ENCODE measurements at places on chromosomes 13 and 19. TPM values are rescaled to one million over a fixed set of nuclear protein-coding genes. Genes with fewer than 3 reads are reported as not detected.

DNA sequence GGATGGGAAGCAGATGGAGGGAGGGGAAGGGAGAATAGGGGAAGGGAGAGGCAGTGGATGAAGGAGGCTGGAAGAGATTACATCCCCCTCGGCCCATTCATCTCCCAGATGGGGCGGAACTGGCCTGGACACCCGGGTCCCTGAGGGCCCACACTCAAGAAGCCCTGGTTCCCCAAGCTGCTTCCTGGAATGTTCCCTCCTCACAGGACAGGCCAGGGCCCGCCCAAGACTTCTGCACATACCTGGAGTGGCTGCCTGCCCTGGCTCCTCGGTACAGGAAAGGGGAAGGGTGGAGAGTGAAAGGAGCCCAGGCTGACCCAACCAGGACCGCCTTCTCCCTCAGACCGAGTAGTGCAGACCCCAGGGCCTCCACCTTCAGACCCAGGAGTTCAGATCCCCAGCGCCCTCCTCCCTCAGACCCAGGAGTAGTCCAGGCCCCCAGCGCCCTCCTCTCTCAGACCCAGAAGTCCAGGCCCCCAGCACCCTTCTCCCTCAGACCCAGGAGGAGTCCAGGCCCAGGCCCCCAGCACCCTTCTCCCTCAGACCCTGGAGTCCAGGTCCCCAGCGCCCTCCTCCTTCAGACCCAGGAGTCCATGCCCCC, 489 bp downstream of the NTF4 start:
- no peak for DNase-seq

GRCh38 chr19:2129486-2129885, 21.9 kb downstream of the AP3D1 start:
- DNase-seq = no peak

GRCh38 chr13:78680576-78681350, 21.8 kb upstream of the OBI1 start:
- no peak for DNase-seq

- DNase-seq = no peak
Measured at GRCh38 chr13:76330761-76331160, 555.4 kb downstream of the KCTD12 start.

DNA sequence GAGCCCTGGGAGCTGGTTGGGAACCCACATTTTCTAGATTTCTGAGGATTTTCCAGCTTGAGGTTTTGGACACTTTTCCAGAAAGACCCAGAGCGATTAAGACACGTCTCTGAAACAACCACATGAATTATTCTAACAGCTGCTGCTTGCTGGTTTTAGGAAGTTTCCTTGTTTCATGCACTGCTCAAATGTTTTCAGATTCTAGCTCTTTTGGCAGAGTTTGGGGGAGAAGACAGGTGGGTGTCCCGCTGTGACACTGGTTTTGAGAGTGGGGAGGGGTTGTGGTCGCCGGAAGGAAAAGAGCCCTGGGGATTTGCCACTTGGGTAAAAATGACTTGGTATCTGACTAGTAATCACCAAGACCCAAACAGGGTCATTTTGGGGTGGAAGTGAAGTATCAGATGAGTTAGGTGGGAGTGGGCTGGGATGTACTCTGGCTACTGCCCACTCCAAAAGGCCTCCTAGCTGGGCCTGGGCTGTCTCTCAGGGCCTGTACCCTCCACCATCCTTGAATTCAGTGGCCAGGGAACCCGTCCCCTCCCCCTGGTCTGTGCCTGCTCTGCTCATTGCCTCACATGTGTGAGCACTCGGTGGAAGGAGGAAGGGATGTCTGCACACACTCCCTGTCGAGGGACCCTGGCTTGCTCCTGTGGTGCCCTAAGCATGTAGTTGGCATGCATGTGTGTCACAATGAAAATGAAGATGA, 13.2 kb downstream of the GATAD2A start:
- DNase-seq = no peak

DNA sequence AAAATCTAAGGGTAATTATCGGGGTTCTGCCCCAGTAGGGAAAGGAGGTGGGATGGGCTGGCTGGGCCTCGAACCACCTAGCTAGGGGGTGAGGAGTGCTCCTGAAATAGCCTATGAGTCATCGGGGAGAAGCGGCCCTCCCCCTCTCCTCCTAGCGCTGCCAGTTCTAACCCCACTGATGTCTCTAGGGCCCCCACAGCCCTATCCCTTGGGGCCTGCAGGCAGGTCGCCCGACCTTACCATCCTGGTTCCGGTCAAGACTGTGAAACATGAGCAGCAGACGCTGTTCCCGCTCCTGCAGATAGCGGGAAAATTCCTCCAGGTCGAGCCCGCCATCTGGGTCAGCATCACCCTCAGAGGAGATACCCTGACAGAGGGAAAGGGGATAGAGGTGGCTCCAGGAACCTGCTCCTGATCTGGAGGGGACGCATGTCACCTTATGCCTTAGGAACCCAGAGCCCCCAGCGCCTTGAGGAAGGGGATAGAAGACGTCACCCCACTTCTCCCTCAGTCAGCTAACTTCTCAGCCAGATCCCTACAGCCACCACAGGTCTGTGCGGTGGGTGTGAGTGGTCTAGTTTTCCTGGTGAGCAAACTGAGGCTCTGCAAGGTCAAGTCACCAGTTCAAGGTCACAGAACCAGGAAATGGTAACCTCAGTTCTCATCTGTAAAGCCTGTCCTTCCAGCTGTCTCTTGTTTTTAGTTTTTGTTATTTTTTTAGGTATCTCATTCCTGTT, 1.5 kb downstream of the SLC25A23 start:
- DNase-seq = no peak

DNA sequence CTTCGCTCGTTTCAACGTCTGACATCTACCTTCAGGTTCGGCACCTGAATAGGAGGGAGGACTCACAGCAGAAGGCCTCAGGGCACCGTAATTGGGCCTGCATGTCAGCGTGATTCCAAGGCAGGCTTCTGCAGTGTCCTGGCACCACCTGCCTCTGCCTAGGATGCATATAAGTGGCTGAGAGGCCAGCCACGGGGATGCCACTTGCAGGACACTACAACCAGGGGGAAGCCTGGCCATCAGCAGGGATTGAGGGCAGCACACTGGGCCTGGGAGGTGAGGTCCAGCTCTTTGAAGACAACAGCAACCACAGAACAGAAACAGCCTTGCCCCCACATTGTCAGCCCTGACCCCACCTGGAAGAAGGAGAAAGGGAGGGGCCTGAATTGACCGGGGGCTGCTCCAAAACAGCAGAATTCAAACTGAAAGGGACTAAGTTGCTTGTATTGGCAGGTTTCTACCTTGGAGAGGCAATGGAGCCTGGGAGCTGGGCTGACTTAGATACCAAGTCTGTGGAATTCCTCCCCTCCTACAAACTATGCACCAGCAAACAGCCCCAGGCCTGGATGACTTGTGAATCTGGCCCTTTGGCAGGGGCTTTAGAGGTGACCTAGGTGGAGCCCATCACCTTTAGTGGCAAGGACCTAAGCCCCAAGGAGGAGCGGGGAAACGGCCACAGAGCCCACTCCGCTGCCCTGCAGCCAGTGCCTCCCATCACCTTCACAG, 34.1 kb upstream of the POMP start:
- DNase-seq = no peak

- DNase-seq = peak; percentile 89
Measured at GRCh38 chr13:33610438-33611120, 207.4 kb upstream of the RFC3 start.

DNA sequence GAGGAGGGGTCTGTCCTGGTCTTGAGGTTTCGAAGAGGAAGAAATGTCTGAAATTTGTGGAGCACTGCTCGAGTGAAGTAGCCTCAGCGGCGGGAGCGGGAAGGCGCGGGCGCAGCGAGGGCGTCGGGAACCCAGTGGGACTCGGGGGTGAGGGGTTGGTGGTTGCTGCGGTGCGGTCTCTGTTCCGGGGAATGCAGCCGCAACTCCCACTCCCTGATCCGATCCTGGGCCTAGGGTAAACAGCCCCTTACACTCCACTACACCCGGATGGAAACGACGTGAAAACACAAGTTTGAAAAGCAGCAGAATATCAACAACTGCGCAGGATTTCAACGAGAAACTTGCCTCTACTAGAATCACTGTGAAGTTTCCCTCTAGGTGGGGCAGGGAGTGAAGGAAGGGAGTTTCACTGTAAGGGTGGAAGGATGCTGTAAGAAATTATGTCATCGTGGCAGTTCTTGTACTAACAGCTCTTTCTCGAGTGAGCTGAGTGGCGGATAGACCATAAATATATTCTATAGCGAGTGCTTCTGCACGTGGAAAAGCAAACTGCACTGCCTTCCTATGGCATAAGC, 2.0 kb upstream of the KLF12 start:
- peak; percentile 78 for DNase-seq

GRCh38 chr19:20233105-20233504, 66.1 kb downstream of the ZNF486 start:
- no peak for DNase-seq

- no peak for DNase-seq
Measured at GRCh38 chr13:20425819-20426219, 99.8 kb downstream of the CRYL1 start.

GRCh38 chr19:6608940-6609339, 18.0 kb upstream of the CD70 start:
- no peak for DNase-seq

DNA sequence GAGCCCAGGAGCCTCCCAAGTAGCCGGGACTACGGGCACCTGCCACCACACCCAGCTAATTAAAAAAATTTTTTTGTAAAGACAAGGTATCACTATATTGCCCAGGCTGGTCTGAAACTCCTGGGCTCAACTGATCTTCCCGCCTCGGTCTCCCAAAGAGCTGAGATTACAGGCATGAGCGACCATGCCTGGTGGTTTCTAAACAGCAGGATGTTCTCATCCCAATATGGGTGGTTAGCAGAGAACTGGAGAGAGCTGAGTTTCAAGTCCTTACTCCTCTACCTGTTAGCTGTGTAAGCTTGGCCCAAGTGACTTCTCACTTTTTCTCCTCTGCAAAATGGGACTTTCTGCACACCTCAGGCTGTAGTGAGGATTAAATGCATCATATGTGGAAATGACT, 8.0 kb downstream of the TMEM91 start:
- DNase-seq = no peak

- DNase-seq = no peak
Measured at GRCh38 chr13:33076001-33076992, 60.1 kb downstream of the KL start.

DNA sequence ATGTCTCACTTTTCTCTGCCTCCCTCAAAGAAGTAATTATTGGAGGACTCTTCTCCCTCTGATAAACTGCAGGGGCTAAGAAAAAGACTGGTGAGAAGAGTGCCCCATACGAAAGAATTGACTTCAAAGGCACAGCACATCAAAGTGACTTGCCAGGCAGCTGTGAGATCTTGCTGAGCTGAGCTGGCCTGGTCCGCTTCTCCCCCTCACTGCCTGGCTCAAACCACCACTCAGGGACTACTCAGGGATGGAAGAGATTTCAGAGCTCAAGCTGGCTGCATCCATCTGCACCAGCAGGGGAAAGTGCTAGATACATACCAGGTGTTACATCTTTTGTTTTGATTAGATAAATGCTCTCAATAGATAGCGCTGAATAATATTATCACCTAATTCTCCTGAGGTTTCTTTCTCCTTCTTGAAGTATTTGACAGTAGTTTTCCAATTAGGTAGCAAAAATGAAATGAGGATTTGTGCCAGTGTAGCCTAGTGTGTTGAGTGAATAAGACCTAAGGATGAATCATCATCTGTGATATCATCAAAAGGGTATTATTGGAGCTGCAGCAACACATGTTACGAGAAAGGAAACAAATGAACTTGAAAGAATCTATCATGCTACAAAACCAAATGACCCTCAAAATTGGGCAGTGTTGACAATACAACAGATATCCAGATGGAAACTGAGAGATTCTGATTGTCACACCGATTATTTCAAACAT, 379.8 kb downstream of the TBC1D4 start:
- no peak for DNase-seq

GRCh38 chr19:12938779-12939601, 581 bp downstream of the CALR start:
- DNase-seq = no peak

DNA sequence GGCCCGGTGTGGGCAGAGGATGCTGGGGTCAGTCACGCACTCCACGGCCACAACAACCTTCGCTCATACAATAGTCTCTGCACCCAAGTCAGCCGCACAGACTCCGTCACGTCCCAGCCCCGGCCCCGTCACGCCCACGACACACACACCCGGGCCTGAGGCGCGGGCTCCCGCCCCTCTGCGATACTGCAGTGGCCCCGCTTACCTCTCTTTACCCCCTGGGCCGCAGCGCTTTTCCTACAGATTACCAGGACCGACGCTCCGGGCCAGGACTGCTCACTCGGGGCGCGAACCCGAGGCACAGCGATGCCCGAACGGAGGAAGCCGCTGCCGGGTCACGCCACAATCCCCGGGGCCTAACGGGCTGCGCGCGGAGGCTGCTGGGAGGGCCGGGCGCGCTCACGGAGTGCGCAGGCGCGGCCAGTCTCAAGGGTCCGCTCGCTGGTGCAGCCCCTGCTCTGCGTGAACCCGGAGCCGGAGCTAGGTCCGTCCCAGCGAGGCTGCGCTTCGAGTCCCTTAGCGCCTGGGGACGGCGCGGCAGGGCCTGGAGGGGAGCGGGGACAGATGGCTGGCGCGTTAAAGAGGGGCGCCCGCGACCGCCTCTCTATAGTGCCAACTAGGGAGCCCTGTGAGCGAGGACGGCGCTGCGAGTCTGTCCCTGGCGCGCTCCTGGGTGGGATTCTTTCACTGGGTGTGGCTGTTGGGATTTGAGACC, at the start of gene ZFP82:
TSS of gene ZFP82 (minus strand) at position 358 of the 715 bp plus-strand sequence. CDS start 8,855 bp downstream, outside the sequence.
- DNase-seq = peak; percentile 88

GRCh38 chr19:16467581-16467980, 4.2 kb downstream of the EPS15L1 start:
- DNase-seq = no peak

DNA sequence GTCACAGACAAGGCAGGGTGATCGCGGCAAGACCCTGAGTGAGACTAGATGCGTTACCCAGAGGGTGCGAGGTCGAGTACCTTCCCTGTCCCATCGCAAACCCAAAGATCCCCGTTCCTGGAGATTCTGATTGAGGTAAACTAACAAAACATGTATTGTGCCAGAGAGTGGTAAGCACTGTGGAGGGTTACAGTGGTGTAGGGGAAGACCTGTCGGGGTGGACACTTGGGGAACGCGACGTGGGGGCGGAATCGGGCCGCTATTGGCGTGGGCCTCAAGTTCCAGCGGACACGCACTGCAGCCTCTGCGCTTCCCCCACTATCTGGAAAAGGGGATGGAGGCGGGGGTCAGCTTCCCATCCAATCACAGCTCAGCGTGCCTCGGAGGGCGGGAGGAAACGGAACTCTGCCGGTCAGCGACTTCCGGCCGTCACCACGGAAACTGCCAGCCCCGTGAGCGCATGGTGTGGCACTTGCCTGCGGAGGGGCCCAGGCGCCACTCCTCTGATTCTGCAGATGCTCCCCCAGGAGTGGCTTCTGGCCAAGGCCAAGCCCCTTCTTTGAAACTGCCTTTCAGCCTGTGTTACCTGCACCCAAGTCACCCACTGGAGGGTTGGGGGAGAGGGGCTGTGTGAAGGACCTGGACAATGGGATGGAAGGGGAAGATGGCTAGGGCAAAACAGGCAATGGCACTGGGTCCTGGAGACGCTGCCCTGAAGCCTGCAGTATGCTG, 1.0 kb upstream of the UBE2M start:
- DNase-seq = peak; percentile 95

Gene GNG8
- not detected for total RNA-seq

Gene PLPPR3
- total RNA-seq = not detected

Gene SIRT6
- 14.9 TPM for total RNA-seq

Gene PSG6
- total RNA-seq = not detected

Gene NEK5
- 0.67 TPM for total RNA-seq

Gene ZNF440
- total RNA-seq = 5.4 TPM

Gene TMEM150B
- 0.62 TPM for total RNA-seq

Gene SIGLECL1
- total RNA-seq = not detected

Gene TMEM59L
- total RNA-seq = 3.0 TPM

Gene ADGRE3
- total RNA-seq = 0.46 TPM

Gene WDR88
- total RNA-seq = not detected

Gene NLRP12
- 0.57 TPM for total RNA-seq

Data from cardiac septum (tissue), 1 donor.